ENCODE measurements at places on chromosomes 12 and 14. TPM values are rescaled to one million over a fixed set of nuclear protein-coding genes. Genes with fewer than 3 reads are reported as not detected.

The ATXN7L3B gene
- polyA plus RNA-seq: 59.7 TPM

The CLEC4D gene
- polyA plus RNA-seq: 0.07 TPM

The SLC17A8 gene
- 3.3 TPM for polyA plus RNA-seq

The ASIC1 gene
- polyA plus RNA-seq: 7.2 TPM

Data from right lung (tissue), 10 donors.